Ascending aorta (tissue), 2 donors: ENCODE measurements at places on chromosomes 12 and 14. TPM values are rescaled to one million over a fixed set of nuclear protein-coding genes. Genes with fewer than 3 reads are reported as not detected.

TRIP11 gene
- 8.8 TPM for total RNA-seq

DNA sequence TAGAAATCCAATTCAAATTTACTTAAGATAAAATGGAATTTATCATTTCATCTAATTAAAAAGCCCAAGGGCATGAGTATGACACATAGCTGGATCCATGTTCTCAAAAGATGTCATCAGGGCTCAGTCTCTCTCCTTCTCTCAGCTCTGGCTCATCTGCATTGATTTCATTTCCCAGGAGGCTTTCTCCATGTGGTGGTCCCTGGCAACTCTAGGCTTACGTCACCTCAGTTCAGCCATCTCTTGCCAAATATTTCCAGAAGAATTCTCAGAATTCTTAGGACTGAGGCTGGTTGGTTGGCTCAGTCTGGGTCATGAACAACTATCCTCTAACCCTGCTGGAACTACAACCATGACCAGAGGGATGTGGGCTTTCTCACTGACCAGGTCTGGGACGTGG, 65.3 kb downstream of the FOS start:
- no peaks in the 10 kb centered on the region for H3K27me3 ChIP-seq
- DNase-seq, result no peak
- no peak overlapping the region for H3K27ac ChIP-seq
- no peak overlapping the region for H3K4me3 ChIP-seq
- H3K4me1 ChIP-seq, result no peaks in the 10 kb centered on the region
- H3K36me3 ChIP-seq, result no peaks in the 10 kb centered on the region

ARHGDIB gene
- 87.1 TPM for total RNA-seq

AKAP5 gene
- 0.11 TPM for total RNA-seq

- no peaks in the 10 kb centered on the region for H3K27me3 ChIP-seq
- H3K4me3 ChIP-seq, result no peak overlapping the region
- peak; percentile 62 for DNase-seq
- no peaks in the 10 kb centered on the region for H3K36me3 ChIP-seq
- H3K27ac ChIP-seq, result no peak overlapping the region
Observed at GRCh38 chr14:50821510-50822464, 9.2 kb downstream of the NIN start.

KRT4 gene
- total RNA-seq, result not detected

- H3K4me3 ChIP-seq, result no peak overlapping the region
- no peaks in the 10 kb centered on the region for H3K27me3 ChIP-seq
- no peak for DNase-seq
- no peak overlapping the region for H3K27ac ChIP-seq
Observed at GRCh38 chr12:119949145-119949544, 39.9 kb upstream of the BICDL1 start.

DNA sequence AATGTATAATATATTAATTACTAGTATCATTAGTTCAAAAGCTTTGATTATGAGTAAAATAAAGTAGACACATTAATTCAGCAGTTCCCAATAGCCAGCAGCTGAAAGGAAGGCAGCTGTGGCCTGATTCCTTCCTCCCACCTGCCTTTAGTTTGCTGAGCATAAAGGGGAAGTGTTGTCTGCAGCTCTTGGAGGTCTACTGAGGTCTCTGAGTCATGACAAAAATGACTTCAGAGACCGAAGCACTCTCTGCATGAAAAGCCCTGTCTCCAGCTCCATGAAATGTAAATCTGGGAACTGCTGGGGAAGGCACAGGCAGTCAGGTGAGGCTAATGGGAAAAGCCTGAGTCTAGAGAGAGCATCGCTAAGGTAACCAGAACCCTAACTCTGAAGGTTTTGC, 165.4 kb downstream of the NRXN3 start:
- no peak for DNase-seq
- no peaks in the 10 kb centered on the region for H3K27me3 ChIP-seq
- H3K36me3 ChIP-seq, result no peaks in the 10 kb centered on the region
- no peak overlapping the region for H3K27ac ChIP-seq

EGLN3 gene
- total RNA-seq, result 5.9 TPM

- peaks cover 4% of the 10 kb centered on the region for H3K4me1 ChIP-seq
- H3K27ac ChIP-seq, result no peak overlapping the region
- DNase-seq, result no peak
- no peak overlapping the region for H3K4me3 ChIP-seq
- no peaks in the 10 kb centered on the region for H3K36me3 ChIP-seq
Observed at GRCh38 chr14:95407354-95407753, 87.6 kb upstream of the CLMN start.

FGF6 gene
- total RNA-seq, result not detected

- peaks cover 90% of the 10 kb centered on the region for H3K36me3 ChIP-seq
- H3K27me3 ChIP-seq, result no peaks in the 10 kb centered on the region
- H3K4me3 ChIP-seq, result no peak overlapping the region
- no peak for DNase-seq
- H3K4me1 ChIP-seq, result peaks cover 21% of the 10 kb centered on the region
Observed at GRCh38 chr12:104336115-104336514, 32.6 kb downstream of the EID3 start.

DIP2B gene
- total RNA-seq, result 8.5 TPM

DAZAP2 gene
- 212 TPM for total RNA-seq

DNA sequence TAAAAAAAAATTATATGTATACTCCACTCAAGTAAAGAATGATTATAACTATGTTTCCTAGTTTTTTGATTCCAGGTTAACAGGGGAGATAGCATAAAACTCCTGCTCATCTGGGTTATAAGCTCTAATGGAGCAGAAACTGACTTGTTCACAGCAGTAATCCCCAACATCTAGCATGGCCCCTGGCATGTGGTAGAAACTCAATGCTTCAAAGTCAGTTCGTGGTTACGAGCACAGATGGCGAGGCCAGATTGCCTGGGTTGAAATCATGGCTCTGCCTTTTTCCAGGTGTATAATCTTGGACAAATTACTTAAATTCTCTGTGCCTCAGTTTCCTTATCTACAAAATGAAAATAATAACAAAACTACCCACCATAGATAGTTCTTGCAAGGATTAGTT, 183.8 kb downstream of the TTC7B start:
- H3K27me3 ChIP-seq, result no peaks in the 10 kb centered on the region
- H3K27ac ChIP-seq, result no peak overlapping the region
- peaks cover 14% of the 10 kb centered on the region for H3K4me1 ChIP-seq
- H3K4me3 ChIP-seq, result no peak overlapping the region
- no peaks in the 10 kb centered on the region for H3K36me3 ChIP-seq

DNA sequence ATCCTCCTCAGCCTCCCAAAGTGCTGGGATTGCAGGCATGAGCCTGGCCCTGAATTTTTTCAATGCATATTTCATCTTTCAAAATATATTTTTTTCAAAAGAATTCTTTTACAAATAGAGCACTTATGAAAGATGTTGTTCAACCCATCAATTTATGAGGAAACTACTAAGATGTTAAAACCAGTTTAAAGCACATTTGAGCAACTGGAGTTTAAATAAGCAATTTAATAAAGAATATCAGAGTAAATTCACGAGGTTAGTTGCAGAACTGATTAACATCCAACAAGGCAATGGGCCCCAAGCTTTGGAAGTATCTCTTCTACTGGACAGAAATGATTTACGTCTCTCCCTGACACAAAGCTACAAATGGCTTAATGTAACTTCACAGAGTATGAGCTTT, 23.3 kb downstream of the GLT1D1 start:
- no peak overlapping the region for H3K27ac ChIP-seq
- H3K4me1 ChIP-seq, result no peaks in the 10 kb centered on the region
- no peak for DNase-seq
- H3K36me3 ChIP-seq, result no peaks in the 10 kb centered on the region
- H3K4me3 ChIP-seq, result no peak overlapping the region

DNA sequence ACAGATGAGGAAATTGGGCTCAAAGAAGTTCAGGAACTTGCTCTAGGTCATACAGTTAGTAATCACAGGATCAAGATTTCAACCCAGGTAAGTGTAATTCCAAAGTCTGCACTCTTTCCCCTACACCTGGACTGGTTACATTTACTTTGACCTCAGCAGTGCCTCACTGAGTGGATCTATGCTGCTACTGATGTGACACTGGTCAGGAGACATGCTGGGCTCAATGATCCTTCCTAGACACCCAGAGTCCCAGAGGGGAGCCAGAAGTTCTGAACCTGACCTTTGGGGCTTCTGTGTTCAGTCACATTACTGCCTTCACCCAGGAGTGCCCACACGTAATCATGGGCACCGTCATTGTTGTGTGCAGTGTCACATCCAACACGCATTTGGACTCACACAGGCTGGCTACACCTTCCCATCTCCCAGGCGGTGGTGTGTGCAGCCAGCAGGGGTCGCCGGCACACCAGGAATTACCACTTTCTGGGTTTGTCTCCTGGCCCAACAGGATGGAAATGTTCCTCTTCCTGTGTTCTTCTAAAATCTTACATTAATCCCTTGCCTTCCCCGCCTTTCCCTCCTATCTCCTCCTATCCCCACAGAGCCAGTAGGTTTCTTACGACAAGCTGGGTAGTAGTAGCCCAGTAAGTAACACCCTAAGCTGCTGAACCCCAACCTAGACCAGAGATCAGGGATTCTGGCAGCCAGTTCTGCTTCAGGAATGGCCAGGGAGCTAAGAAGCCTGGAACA, 25.6 kb downstream of the CALCOCO1 start:
- no peaks in the 10 kb centered on the region for H3K4me1 ChIP-seq
- H3K4me3 ChIP-seq, result no peak overlapping the region

GPR137C gene
- total RNA-seq, result not detected

- no peaks in the 10 kb centered on the region for H3K27me3 ChIP-seq
- no peak overlapping the region for H3K27ac ChIP-seq
- no peaks in the 10 kb centered on the region for H3K4me1 ChIP-seq
- no peaks in the 10 kb centered on the region for H3K36me3 ChIP-seq
- no peak overlapping the region for H3K4me3 ChIP-seq
Observed at GRCh38 chr12:67592228-67593011, 56.1 kb upstream of the DYRK2 start.
